ENCODE measurements at places on chromosomes 3 and 15.

- no peak for DNase-seq
These were observed 166.7 kb downstream of the FRMD5 start for GRCh38 chr15:44028349-44028748.

GRCh38 chr3:150300388-150300787 is 107.7 kb upstream of the TSC22D2 start:
- no peak for DNase-seq

DNA sequence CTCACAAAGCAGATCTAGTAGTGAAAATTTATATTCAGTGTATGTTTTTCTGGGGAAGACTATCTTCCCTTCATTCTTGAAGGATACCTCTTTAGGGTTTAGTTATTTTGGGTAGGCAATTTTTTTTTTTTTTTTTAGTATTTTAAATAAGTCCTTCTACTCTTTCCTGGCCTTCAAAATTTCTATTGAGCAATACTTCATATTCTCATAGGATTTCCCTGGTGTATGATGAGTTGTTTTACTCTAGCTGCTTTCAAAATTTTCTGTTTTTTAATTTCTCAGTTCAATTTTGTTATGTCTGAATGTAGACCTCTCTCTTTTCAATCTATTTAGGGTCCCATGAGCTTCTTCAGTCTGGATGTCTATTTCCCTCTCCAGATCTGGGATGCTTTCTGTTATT is 74.3 kb upstream of the PLSCR4 start:
- no peak for DNase-seq

- no peak for DNase-seq
These were observed 139.5 kb downstream of the MEIS2 start for GRCh38 chr15:36960947-36961227.

DNA sequence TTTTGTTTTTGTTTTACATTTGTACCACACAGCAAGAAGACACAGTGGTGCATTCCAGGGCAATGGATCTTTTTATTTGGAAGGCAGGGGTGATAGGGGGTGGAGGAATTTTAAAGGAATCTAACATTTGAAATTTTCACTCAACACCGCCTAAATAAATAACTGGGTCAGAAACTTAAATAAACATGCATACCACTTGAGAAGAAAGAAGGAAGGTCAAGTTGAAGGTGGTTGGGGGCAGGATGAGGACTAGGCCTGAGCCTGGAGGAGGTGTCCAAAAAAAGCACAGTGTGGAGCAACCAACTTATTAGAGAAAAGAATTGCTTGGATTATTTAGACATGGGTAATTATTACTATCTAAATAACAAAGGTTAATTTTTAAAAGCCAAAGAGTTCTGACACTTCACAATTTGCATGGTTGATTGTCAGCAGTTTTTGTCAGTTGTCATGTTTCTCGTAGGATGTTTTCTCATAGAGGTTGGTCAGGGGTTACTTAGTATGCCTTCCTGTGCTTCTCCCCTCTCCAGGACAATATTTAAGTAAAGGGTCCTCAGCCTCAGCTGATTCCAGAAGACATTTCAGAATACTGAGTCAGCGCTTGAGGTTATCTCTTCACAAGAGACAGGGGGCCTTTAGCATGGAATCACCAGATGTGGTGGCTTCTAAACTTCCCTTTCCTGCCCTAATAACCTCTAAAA is 173.7 kb upstream of the SLC2A2 start:
- no peak for DNase-seq

- no peak for DNase-seq
These were observed 83.6 kb downstream of the SLC7A14 start for GRCh38 chr3:170502297-170502696.

DNA sequence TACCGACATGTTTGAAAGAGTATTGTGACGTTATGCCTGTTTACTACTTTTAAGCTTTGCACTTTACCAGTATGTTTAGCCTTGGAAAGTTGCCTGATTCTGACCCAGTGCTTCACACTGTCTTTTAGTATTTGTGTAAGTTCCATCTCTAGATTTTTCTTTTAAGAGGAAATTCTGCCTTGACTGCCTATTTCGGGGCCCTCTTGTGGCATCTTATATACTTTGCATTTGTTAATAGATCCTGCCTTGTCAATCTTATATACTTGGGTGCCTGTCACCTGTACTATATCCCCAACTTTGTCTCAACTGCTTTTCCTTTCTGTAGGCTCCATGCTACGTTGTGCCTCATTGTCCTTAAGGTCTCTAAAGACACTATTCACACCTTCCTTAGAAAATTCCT is 244.6 kb downstream of the STXBP5L start:
- no peak for DNase-seq

- DNase-seq, result no peak
These were observed 7.6 kb downstream of the EPHB3 start for GRCh38 chr3:184568924-184569829.

- DNase-seq, result no peak
These were observed 5.2 kb downstream of the HRH1 start for GRCh38 chr3:11159421-11159904.

- DNase-seq, result no peak
These were observed 85.1 kb downstream of the OXNAD1 start for GRCh38 chr3:16349986-16350596.

GRCh38 chr3:187518616-187519015 is 150.4 kb downstream of the RTP4 start:
- no peak for DNase-seq

DNA sequence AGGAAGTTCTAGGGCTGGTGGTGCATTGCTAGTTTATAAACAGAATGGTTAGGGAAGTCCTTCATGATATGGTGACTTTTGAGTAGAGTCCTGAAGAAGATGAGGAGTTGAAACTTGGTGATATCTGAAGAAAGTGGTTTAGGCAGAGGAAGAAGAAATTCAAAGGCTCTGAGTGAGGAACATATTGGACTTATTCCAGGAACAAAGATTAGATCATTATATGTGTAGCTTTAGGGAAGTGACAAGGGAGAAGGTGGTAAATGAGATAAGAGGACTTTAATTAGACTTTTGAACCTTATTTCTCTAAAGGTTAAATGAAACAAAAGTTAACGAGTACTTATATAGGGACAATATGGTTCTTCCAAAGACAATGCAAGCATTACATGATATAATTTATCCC is 286.7 kb downstream of the DOCK3 start:
- DNase-seq, result no peak

DNA sequence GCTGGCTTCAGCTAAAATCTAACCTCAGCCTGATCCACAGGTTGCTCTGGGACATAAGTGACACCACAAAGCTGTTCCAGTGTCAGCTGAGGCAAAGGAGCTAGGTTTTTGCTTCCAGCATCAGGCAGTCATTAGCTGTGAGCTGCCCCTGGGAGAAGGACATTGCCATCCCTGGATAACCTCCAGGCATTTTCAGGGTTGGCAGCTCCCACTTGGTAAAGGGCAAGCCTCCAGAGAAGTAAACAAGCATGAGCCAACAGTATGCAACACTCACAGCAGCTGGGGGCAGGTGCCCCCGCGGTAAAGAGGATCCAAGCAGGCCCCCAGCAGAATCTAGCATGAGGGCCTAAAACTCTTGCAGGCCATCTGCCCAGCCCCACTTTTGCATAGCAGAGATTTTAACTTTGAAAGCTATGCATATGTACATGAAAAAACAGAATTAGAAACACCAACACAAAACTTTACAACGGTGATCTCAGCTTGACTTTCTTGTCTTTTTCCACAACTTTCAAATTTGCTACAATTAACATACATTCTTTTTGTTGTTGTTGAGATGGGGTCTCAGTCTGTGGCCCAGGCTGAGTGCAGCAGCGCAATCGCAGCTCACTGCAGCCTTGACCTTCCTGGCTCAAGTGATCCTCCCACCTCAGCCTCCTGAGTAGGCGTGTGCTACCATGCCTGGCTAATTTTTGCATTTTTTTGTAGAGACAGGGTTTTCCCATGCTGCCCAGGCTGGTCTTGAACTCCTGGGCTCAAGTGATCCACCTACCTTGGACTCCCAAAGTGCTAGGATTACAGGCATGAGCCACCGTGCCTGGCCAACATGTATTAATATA is 83.8 kb upstream of the TPM1 start:
- DNase-seq, result no peak

- no peak for DNase-seq
These were observed at the start of gene ATP8B4 for GRCh38 chr15:50119063-50120040. Gene ATP8B4, minus strand, starts transcription at chr15:50119233. Its CDS starts 12,267 bp downstream, at chr15:50106966.

DNA sequence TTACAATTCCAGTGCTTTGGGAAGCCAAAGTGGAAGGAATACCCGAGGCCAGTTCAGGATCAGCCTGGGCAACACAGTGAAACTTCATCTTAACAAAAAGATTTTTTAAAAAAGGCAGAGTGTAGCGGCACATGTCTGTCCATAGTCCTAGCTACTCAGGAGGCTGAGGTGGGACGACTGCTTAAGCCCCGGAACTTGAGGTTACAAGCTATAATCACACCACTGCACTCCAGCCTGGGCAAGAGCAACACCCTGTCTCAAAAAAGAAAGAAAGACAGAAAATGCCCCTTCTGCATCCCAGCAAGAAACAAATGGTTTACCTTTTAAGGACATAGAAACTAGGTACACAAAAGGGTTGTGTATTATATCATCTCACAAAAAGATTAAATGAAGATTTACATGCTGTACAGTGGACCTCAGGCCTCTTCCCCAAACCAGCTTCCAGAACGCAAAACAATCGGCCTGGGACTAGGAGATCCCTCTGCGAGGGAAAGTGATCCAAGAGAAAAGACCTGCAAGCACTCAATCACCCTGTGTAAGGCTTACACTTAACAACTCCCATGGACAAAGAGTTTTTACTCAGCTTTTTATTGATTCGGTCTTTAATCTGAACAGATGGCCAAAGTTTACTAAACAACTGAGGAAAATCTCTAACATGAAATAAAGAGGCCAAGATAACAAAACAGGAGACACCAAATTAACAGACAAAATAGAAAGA is 21.2 kb downstream of the TFDP2 start:
- DNase-seq, result no peak

GRCh38 chr3:88921986-88922385 is 185.4 kb upstream of the EPHA3 start:
- no peak for DNase-seq

GRCh38 chr3:197226179-197226578 is 72.2 kb downstream of the DLG1 start:
- no peak for DNase-seq

DNA sequence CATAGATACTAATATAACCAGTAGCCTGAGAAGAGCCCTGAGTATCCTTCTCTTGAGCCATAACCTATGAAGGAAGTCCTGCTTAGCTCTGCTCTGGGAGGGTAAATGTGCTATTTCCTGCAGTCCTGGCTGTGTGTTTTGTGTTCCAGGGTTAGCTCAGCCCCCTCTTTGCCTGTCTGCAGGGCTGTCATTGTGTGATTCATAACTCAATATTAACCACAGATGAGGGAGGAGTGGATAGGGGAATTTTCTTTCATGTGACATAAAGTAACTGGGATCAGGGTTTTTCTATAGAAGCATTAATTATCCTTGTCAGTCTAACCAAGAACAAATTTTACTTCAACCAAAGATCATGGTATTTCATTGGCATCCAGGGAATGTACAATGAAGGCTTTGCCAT is 183.3 kb upstream of the ZBTB20 start:
- no peak for DNase-seq

DNA sequence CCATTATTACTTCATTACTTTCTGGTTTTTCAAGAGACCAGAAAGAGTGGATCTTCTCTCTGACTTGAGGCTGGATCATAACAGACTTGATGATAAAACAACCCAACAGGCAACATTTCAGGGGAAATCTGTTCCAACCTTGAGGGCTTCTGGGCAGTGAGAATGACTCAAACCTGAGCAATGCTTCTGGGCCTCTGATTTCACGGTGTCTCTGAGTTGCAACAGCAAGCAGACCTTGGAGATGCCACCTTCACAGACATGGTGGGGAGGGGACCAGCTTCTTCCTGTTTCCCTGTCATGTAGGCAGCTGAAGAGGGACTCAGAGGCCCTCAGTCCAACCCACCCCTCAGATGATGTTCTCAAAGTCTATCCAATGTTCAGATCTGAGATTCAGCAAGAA is 104.0 kb downstream of the ABHD5 start:
- DNase-seq, result no peak

GRCh38 chr3:116440196-116440595 is 5.1 kb downstream of the LSAMP start:
- no peak for DNase-seq

DNA sequence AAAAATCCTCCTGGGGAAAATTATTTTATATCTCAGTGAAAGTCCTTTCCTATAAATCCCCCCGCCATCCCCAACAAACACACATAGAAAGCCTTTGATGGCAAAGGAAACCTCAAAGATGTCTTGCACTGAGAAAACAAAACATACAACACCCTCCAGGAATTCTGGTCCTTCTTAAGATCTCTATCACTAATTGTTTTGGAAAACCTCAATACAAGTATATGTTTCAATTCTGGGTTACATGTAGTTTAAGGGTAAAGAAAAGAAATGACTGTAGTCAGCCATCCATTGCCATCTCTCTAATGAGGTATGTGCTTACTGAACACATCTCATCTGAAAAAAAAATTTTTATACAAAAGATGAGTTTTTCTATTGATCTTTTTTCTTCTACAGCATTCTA is 97.3 kb downstream of the FSIP1 start:
- DNase-seq, result no peak

- DNase-seq, result no peak
These were observed 403.3 kb upstream of the THBS1 start for GRCh38 chr15:39177561-39177960.
